ENCODE measurements at places on chromosomes 7 and 10. TPM values are rescaled to one million over a fixed set of nuclear protein-coding genes. Genes with fewer than 3 reads are reported as not detected.

DNA sequence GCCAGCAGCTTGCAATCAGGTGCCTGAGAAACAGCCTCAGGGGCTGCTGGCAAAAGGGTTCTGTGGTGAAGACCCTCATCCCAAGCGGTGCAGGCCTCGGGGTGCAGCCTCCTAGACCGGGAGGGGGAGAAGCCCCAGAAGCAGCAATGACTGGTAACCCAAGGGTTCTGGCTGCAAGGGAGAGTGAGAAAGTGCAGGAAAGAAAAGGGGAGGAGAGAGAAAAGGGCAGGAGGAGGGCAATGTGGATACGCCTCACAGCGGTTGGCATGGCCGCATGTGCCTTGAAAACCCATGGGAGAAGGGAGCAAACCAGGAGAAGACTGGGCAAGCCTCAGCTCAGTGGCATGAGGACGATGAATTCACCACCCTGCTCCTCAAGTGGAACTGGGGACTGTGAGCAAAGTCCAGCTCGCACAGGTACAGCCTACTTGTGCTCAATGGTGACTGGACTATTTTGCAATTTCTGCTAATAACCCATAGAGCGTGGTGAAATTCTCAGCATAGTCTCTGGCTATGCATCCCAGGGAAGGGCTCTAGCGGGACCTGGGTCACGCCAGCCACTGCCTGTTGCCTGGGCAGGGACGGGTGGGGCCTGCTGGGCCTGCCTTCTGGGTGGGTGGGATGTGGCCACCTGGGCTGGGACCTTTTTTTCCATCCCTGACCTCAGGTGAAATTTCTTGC, 6.2 kb downstream of the CLRN3 start:
- DNase-seq, result peak; percentile 66

The AKR1C4 gene
- not detected for total RNA-seq

GRCh38 chr10:26467639-26468038, 29.5 kb downstream of the APBB1IP start:
- no peak for DNase-seq

The ITGB8 gene
- 8.9 TPM for total RNA-seq

- DNase-seq, result no peak
These were observed 154.8 kb upstream of the LAMB4 start for GRCh38 chr7:108285003-108285368.

GRCh38 chr10:89867964-89868363, 166.6 kb downstream of the KIF20B start:
- DNase-seq, result no peak

The TES gene
- 119 TPM for total RNA-seq

DNA sequence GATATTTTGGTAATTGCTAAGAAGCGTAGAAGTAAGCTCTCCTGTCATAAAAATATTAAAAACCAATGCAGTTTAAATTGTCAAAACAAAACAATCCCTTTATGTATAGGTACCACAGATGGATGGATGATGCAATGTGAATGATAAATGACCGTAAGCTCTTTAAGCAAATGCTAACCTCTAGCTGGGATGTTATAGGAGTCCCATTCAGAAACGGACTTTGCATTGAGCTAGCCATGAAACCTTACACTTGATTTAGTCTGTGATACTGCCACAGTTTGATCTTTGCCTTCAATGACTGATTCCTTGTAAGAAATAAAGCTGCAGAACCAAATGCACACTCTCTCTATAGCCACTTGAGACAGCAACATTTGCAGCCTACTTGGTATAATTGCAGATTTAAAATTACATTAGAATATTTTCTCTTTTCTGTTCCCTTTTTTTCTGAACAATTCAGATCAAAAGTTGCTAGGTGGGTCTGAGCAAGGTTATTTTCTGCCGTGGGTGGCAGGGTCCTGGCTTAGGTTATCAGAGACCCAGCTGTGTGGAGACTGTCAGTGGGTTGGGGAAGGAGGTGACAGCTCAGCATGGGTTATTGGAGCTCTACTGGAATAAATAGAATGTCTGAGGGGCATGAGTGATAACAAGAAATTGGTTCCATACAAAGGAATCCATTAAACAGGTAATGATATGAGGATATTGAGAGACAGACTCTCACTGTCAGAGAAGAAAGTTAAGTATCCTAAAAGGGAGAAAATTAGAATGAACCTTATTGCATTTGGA, 258.8 kb upstream of the CDC14C start:
- no peak for DNase-seq

GRCh38 chr10:58473976-58474375, 38.7 kb upstream of the BICC1 start:
- DNase-seq, result no peak

The CCL24 gene
- total RNA-seq, result 21.7 TPM

DNA sequence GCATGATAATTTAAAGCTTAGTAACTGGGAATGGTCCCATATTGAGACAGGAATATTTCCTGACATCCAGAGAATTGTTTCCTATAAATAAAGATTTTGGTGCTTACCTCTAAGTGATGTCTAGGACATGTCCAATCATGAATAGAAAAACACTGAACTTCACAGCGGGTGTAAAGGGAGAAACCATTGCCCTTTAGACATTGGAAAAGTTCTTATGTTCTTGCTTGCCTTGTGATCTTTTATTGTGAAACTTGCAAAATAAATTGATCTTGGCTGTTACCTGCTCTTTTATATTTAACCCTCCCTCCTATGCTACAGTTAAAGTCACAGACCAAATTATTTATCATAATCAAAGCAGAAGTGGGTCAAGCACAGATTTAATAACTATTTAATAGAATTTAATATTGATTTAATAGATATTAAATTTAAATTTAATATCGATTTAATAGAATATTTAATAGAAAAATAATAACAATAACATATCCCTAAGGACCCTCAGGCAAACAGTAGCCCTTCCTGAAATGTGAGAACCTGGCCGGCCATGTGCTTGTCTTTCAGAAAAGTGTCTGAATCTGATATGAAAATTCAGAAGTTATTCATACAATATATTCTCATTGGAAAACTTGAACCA, 47.0 kb upstream of the AKR1C1 start:
- DNase-seq, result no peak

The FAM241B gene
- total RNA-seq, result 1.7 TPM

The INA gene
- total RNA-seq, result 0.78 TPM

GRCh38 chr7:44393238-44394111, 68.1 kb upstream of the CAMK2B start:
- DNase-seq, result no peak

GRCh38 chr10:44016589-44017482, 368.1 kb downstream of the CXCL12 start:
- DNase-seq, result no peak

The CXCL12 gene
- total RNA-seq, result 61.3 TPM

GRCh38 chr10:102394079-102394800, 1.3 kb upstream of the NFKB2 start:
- DNase-seq, result peak; percentile 96

DNA sequence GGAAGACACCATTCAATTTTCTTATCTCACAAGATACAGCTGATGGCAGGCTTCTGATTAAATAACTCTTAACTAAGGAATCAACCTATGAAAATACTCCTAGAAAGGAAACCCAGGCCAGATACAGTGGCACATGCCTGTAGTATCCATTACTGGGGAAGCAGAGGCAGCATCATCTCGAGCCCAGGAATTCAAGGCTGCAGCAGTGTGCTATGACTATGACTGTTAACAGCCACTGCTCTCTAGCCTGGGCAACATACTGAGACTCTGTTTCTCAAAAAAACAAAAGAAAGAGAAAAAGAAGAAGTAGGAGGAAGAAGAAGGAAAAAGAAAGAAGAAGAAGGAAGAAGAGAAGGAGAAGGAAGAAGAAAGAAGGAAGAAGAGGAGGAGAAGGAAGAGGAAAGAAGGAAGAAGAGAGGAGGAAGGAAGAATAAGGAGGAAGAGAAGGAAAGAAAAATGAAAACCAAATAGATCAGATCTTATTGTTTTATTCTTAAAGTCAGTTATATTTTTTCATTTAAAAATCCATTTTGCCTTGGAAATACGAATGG, 18.0 kb downstream of the DPY19L1 start:
- no peak for DNase-seq

All from left colon (tissue), 2 donors.